Stimulated activated CD4-positive, alpha-beta T cell treated with anti-CD3 and anti-CD28 coated beads, TNF-alpha, amount 100 ng/mL, for 24 hours (primary cell): ENCODE measurements at places on chromosomes 16 and 17.

- DNase-seq: no peak
These were observed 461.3 kb downstream of the PMP22 start for GRCh38 chr17:14803826-14804225.

- no peak for DNase-seq
These were observed 1.9 kb downstream of the TAX1BP3 start for GRCh38 chr17:3666516-3666915.

GRCh38 chr17:6574687-6575595 lies 18.6 kb upstream of the PITPNM3 start:
- peak; percentile 44 for DNase-seq

GRCh38 chr16:46731691-46732555 lies 16.2 kb downstream of the MYLK3 start:
- DNase-seq: no peak

- DNase-seq: no peak
These were observed 20.4 kb downstream of the KIAA0513 start for GRCh38 chr16:85047867-85048455.

DNA sequence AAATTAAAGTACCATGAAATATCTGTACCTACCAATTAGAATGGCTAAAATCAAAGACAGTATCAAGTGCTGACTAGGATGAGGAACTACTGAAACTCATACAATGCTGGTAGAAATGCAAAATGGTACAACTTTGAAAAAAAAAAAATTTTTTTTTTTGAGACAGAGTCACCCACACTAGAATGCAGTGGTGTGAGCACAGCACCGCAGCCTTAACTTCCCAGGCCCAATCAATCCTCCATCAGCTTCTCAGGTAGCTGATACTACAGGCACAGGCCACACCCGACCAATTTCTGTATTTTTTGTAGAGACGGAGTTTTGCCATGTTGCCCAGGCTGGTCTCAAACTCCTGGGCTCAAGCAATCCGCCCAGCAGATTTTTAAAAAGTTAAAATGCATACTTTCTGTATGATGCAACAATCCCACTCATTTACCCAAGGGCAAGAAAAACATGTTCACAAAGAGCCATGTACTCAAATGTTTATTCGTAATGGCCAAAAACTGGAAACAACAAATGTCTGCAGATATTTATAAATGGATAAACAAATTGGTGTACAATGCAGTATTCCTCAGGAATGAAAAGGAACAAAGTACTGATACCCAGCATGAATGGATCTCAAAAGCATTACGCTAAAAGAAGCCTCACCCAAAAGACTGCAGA lies 8.7 kb downstream of the SMURF2 start:
- no peak for DNase-seq

GRCh38 chr16:77304877-77305276 lies 105.7 kb downstream of the SYCE1L start:
- DNase-seq: no peak

DNA sequence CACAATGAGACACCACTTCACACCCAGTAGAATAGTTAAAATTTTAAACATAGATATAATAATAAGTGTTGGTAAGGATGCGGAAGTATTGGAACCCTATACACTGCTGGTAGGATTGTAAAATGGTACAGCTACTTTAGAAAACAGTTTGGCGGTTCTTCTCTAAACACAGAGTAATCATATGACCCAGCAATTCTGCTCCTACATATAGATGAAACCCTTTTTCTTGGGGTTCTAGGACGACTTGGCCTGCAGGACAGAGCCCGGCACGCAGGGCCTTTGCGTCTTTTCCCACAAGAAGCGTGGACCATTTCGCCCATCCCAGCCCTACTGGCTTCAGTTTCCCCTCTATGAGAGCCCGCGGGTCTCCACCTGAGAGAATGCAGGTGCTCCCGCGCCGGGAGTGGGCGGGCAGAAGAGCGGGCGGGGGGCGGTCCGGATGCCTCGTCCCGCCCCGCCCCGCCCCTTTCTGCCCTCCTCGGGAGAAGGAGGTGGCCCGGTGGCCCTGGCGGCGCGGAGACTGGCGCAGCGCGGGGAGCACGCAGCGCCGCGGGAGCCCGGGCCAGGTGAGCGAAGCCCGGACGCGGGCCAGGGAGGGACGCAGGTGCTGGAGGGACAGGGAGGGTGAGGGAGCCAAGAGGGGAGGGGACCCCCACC lies at the start of gene SDR42E2:
SDR42E2 (plus strand) TSS at position 508 of the 657 bp plus-strand sequence. CDS start 3,077 bp downstream, outside the sequence.
- no peak for DNase-seq

GRCh38 chr16:47387026-47387734 lies 73.7 kb downstream of the ITFG1 start:
- no peak for DNase-seq

DNA sequence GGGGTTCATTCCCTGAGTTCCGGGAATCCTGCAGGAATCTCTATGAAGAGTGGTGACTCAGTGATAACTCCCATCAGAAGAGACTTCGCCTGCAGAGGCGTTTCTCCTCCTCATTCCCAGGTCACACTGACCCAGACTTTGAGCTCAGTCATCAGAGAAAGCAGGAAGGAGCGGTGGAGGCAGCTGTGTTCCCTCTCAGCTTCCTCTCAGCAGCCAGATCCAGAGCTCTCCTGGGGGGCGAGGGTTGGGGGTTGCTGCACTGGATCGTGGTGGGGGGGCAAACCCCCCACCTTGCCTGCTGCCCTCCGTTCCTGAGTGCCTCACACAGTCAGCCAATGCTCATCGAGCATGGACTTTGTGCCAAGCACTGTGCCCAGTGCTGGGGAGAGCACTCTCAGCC lies 271.2 kb downstream of the CBLN1 start:
- DNase-seq: no peak
